ENCODE measurements at places on chromosomes 13 and 19.

DNA sequence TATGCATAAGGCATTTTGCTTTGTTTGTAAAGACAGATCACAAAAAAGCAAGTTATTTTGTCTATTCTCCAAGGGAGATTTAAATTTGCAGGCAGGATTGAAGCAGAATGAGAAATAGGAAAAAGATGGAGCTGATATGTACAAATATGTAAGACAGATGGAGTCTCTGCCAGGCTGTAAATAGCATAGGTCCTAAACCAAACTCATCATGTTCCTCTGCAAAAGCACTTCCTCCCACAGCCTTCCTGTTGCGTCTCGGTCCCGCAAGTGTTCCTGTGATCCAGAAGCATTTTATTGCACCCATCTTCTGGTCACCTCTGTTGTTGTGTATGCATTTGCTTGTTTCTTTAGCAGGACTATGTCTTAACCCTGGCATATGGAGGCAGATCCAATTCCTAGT lies 95.7 kb upstream of the CLDN10 start:
- no peak for DNase-seq

- no peak for DNase-seq
Measured at GRCh38 chr13:90039516-90039915, 1308.0 kb upstream of the MIR17HG start.

DNA sequence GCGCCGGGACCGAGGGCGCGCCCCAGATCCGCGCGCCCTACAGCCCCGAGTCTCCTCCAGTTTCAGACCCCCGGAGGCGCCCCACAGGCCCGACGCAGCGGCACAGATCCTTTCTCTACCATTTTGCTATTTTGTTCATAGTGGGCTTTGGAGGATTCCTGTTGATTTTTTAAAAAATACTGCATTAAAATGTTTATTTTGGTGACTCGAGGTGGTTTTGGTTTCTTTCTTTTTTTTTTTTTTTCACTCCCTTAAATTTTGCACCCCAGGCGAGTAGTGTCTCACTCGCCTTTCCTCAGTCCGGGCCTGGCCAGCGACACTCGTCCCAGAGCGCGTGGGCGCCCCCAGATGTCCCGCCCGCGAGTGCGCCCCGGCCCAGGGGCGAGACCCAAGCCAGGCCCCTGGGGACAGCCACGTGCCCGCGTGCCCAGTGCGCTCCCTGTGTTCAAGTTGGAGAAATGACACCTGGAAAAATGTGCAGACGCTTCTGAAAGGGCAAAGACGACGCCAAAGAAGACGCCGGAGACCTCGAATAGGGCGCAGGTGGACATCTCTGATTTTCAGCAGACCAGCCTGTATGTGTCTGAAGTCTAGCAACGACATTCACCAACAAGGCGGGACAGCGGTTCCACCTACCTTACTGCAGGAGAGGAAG lies 471 bp upstream of the INSR start:
- peak; percentile 65 for DNase-seq

- DNase-seq, result no peak
Measured at GRCh38 chr13:114151031-114151430, 18.6 kb upstream of the RASA3 start.

DNA sequence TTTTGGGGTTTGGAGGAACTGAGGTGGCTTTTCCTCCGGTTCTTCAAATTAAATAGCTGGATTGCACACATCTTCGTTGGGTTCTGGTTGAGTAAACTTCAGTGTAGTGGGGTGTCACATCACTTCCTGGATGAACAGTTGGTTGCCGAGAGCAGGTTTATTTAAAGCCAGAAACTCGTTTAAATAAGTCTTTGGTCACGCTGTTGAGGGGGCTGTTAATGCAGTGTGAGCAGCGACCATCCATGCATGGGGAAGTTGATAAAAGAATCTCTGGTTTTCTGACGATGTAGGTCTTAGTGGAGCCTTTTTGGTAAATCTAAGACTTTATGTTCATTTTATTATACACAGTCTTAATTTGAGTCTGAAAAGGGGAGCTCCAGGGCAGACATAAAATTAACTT lies 351.2 kb upstream of the ARGLU1 start:
- peak; percentile 48 for DNase-seq

DNA sequence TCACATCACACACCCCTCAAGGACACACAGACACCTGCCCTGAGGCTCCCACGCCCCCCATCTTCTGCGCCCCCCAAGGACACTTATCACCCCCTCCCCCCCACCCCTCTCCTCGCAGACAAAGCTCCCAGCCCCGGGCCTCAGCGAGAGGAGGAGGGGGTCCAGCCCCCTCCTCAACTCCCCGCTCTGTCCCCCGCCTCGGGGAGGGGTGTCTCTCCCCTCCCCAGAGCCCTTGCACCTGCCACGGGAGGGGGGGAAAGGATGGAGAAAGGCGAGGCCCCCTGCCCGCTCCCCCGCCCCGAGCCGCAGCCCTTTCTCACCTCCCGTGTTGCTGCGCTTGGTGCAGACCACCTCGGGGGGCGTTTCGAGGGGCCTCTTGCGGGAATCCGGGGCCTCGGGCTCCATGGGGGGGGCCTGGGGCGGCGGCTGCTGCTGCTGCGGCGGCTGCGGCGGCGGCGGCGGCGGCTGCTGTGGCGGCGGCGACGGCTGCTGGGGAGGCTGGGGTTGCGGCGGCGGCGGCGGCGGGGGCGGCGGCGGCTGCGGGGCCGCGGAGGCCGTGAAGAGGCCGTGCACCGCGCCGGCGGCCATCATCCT lies 621 bp downstream of the NOVA2 start:
- DNase-seq, result peak; percentile 27

GRCh38 chr13:91907398-91907797 lies 509.0 kb downstream of the GPC5 start:
- DNase-seq, result no peak

- no peak for DNase-seq
Measured at GRCh38 chr13:44786756-44787155, 202.5 kb downstream of the NUFIP1 start.

DNA sequence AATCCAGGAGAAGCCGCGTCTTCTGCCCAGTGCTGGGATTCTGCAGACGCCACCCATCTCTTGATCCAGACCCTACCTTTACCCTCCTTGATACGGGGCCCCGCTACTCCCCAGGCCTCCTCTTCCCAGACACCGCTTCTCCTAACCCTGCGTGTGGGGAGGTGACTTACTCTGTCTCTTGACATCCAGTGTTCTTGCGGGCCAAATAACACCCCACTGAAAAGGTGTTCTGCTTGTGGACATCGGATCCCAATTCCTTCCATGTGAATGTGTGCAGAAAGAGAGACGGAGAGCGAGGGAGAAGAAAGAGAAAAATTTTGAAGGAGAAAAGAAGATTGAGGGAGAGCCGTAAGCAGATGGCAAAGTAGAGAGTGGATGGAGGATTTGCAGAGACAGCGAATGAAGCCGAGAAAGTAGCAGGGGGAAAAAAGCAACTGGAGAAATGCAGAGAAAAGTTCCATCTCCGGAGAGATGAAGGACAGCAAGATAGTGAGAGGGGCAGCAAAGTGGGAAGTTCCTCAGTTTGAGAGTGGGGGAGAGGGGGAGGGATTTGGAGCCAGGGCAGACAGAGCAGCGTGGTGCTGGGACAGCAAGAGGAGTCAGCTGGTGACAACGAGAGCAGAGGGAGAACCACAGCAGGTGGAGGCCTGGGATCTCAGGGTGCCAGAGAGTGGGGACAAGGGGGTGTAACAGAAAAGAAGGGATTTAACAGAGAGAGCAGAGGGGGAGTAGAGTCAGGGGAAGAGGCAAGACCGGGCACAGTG lies 814 bp downstream of the ZNF480 start:
- DNase-seq, result no peak

- DNase-seq, result peak; percentile 94
Measured at GRCh38 chr19:36141039-36141927, 1.4 kb downstream of the CAPNS1 start.

- DNase-seq, result no peak
Measured at GRCh38 chr13:29196409-29197074, 376.4 kb downstream of the MTUS2 start.

DNA sequence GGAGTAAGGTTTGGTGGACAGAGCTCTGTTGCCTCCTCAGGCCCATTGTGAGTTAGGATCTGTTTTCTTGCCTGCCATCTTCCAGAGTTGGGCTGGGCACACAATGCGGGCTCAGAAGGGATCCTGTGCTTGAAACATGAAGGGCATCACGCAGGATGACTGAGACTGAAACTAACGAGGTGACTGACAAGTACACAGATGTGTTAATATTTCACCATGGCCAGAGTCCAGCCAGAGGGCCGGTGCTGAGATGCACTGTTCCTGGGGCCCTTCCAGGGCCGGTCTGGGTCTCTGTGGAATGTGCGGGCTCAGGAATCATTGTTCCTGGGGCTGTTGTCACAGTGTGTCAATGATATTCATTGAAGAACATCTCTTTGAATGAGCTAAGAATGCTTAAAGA lies 163.7 kb downstream of the URI1 start:
- DNase-seq, result no peak

DNA sequence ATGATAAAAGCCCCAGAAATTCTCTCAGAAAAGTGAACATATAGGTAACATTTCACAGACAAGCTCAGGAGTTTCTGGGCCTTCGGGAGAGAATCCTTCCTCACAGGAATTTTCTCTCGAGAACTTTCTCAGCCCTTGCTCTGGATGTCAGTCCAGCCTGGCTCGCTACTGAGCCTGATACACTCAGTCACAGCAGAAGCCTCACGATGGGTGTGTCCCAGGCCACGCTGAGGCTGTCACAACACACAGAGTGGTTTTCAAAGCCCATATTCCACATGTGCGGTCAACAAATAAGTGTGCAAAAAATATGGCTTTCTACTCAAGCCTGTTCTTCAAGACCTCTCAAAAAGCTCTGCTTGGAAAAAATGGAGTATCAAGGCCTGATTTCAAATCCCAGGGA lies 31.5 kb upstream of the MEDAG start:
- DNase-seq, result no peak

GRCh38 chr13:34886987-34887386 lies 55.1 kb upstream of the NBEA start:
- DNase-seq, result no peak

- DNase-seq, result no peak
Measured at GRCh38 chr13:59394496-59394895, 769.2 kb downstream of the DIAPH3 start.

DNA sequence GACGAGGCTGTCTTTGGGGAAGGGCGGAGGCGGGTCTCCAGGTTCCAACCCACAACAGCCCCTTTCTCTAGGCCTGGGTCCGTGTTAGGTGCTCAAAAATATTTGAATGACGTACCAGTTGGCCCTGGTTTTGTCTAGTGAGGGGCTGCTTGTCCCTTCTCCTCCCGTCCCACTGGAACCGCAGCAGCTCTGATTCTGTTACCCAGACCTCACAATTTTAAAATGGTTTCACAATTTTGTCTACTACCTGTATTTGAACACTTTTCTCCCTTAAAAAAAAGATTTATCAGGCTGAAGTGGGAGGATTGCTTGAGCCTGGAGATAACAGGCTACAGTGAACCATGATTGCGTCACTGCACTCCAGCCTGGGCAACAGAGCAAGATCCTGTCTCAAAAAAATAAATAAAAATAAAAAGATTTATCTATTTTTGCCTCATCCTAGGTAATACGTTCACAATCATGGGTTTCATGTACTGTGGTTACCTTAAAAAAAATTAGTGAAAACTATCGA lies 1.3 kb upstream of the IRF2BP1 start:
- DNase-seq, result no peak

DNA sequence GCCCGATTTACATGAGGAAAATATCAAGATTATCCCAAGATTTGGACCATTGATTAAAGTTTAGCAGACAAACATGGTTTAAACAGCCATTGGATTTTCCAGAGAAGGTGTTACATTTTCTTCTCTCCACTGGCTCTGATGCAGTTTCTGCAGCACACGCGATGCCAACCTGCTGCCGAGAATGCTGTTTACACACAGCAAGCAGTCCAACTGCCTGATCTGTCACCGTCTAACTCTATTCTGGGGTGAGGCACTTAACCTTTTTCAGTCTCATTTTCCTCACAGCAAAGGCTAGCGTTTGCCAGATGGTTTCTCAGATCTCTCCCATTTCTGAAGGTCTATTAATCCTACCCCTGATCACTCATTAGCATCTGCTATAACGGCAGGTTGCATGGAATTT lies 763.5 kb upstream of the GPC6 start:
- DNase-seq, result peak; percentile 3

GRCh38 chr19:36572593-36573019 lies 486 bp downstream of the ZNF529 start:
- no peak for DNase-seq

GRCh38 chr13:41548910-41549309 lies 91.6 kb downstream of the RGCC start:
- no peak for DNase-seq

GRCh38 chr13:26522571-26522970 lies 34.9 kb upstream of the WASF3 start:
- DNase-seq, result no peak

DNA sequence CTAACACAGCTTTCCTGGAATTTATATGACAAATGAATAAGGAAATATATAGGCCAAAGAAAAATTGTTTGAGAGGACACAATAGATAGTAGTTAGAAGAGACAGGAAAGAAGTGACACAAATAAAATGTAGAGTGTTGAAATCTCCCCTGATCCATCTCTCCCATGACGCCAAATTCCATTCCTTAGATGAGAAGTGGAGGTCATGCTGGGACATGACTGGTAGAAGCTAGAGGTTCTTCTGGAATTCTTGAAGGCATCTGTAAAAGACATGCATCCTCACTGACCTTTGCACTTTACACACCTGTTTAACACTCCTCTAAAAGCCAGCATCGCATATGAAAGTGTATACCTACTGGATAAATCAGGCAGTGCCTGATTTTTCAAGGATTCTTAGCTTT lies 67.8 kb downstream of the DGKH start:
- no peak for DNase-seq

DNA sequence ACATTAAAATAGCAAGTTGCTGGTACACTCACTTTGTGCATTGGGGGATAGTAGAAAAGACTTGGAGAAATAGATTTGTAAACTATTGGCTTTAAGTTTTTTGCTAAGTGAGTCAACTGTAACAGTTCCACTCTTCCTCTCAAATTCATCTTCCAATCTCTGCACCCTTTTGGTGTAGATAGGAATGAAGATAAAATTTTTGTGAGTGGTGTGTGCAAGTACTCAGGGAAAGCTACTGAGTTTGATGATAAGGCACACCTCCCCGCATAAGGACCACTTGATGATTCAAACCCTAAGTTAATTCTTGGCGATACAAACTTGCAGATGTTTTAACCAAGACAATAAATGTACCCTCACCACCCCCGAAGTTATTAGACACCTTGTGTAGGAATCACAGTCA lies 168.3 kb upstream of the SLITRK1 start:
- no peak for DNase-seq

GRCh38 chr13:62643799-62644524 lies 1228.3 kb upstream of the PCDH20 start:
- DNase-seq, result no peak

DNA sequence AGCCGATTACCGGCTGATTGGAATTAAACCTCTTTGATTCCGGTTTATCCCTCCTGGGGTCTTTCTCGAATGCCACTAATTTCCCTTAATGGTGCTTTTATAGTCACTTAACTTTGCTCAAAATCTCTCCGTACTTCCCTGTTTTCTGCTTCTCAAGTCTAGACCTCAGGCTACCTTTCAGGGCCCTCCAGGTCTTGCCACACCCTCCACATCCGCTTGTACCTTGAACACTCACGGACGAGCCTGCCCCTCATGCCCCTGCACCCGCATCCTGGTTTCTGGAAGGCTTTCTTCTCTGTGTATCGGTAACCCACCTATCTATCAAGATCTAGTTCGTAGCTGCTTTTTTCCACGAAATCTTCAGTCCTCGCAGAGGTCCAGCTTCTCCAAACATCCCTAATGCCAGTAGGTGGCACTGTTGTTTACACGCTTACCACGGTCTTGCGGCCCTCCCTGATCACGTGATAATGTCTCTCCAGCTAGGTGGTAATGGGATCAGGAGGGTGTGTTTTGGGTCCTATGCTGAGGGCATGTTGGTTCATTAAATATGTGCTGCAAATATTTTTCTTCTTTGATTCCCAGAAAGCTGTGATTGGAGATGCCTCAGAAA lies 13.8 kb downstream of the ATP12A start:
- peak; percentile 49 for DNase-seq
